GM10248 (cell line): ENCODE measurements at places on chromosomes 4 and X.

DNA sequence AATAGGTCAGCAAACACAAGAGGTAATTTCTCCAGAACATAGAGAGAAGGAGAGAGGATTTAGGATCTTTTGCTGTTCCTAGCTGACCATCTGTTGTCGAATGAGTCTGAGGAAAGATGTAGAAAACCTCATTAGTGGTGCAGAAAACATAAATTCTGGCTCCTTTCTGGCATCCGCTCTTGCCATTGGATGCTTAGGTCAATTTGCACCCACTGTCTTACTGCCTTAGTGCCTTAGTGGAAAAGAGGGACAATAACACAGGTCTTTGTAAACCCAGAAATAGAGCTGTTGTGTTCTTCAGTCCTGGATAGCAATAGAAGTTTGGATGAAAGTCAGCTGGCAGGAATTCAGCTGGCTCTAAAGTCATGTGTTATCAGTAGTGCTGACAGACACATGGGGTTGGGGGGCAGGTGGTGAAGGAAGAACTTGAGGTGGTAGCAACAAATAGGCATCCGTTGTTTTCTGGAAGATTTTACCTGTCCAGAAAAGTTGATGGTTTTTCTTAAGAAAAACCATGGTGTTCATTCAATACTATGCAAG is 78.2 kb downstream of the GLRA2 start:
- no peak for DNase-seq

DNA sequence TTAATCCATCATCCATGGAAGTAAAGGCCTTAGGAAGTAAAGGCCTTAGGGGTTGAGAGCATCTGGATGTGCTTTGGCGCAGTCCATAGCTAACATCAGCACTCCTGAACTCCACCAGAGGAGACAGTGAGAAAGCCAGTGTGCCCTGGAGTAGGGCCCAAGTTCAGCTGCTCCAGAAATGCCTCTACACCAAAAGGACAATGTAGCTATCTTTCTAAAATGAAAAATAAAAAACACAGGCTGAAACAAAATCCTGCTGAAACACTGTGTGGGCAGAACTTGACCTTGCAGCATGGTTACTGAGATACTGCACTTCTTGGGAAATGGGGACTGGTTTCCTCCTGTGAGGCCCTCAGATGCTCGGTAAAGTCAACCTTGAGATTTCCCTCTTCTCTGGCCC is 29.3 kb downstream of the SH3RF1 start:
- DNase-seq = no peak

- no peak for DNase-seq
Observed at GRCh38 chrX:150845091-150845490, 53.4 kb downstream of the CD99L2 start.

DNA sequence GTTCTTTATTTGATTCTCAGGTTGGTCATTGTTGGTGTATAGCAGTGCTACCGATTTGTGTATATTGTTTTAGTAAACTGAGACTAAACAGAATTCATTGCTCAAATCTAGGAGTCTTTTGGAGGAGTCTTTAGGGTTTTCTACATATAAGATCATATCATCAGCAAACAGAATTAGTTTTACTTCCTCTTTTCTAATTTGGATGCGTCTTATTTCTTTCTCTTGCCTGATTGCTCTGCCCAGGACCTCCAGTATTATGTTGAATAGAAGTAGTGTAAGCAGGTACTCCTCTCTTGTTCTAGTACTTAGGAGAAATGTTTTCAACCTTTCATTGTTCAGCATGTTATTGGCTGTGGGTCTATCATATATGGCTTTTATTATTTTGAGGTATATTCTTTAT is 92.6 kb downstream of the IQCM start:
- no peak for DNase-seq

DNA sequence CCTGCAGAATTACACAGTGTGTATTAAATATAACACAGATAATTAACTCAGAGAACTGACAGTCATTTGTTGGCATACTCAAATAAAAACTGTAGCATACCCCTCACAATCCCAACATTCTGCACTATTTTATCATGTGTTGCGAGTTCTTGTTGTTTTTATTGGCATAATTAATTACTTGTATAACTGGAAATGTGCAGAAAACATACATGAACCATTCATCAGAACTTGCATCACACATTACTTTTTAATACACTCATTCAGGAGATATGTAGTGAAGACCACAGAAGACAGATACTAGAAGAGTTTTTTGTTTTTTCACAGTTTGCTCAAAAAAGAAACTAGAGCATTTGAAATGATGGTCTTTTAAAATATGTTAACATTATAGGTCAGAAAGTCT is 74.6 kb upstream of the NEIL3 start:
- no peak for DNase-seq

DNA sequence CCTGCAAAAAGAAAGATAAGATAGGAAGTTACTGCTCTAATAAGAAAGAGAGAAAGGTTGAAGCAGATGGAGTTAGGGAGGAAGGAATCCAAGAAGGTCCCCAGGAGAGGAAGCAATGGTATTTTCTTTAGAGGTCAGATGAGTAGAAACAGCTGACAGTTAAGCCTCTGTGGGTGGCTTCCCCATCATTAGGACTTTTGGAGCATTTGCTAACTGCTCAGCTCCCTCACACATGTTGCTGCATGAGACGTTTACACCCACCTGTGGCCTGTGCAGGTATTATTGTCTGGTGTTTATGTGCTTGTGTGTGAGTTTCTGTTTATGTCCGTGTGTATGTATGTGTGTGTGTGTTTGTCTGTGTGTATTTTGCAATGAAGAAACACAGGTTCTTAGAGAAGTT is 346.8 kb downstream of the RAB28 start:
- no peak for DNase-seq

GRCh38 chrX:82711457-82711856 is 796.6 kb upstream of the POU3F4 start:
- no peak for DNase-seq

DNA sequence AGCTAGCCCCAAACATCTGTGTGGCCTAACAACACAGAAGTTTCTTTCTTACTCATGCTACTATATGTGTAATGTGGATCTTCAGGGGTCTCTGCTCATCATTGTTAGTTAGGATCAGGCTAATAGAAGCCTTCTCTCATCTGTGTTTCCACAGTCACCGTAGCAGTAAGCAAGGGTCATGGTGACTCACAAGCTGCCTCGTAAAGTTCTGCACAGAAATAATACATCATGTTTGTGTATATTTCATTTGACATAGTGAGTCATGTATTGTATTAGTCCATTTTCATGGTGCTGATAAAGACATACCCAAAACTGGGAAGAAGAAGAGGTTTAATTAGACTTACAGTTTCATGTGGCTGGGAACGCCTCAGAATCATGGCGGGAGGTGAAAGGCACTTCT is 38.7 kb downstream of the SLC4A4 start:
- no peak for DNase-seq

DNA sequence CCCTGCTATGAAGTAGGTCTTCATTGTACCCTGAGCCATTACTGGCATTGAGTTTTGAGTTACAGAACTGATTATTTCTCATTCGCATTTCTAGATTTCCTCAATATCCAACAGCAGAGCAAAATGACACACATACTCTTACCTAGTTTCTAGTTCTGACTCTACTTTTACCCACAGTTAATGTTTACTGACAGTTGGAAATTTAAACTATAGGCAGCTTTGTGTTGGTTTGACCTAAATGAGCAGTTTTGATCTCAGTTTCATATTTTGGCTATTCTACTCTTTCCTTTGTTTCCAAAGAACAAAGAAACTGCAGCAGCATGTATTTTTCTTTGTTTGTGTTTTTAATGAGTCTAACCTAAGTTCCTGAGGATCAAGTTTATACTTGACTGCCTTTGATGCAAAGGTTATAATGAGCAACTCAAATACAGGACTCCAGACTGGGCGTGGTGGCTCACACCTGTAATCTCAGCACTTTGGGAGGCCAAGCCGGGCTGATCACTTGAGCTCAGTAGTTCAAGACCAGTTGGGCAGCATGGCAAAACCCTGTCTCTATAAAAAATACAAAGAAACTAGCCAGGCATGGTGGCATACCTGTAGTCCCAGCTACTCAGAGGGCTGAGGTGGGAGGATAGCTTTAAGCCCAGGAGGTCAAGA is 30.4 kb downstream of the TXK start:
- DNase-seq = no peak

- DNase-seq = no peak
Observed at GRCh38 chrX:40402831-40403533, 177.8 kb upstream of the ATP6AP2 start.
